ENCODE measurements at places on chromosomes 2 and 18.

- no peak for DNase-seq
Measured at GRCh38 chr18:23397907-23398306, 55.2 kb upstream of the RIOK3 start.

- peak; percentile 30 for DNase-seq
Measured at GRCh38 chr18:43876748-43877147, 599.5 kb upstream of the SYT4 start.

DNA sequence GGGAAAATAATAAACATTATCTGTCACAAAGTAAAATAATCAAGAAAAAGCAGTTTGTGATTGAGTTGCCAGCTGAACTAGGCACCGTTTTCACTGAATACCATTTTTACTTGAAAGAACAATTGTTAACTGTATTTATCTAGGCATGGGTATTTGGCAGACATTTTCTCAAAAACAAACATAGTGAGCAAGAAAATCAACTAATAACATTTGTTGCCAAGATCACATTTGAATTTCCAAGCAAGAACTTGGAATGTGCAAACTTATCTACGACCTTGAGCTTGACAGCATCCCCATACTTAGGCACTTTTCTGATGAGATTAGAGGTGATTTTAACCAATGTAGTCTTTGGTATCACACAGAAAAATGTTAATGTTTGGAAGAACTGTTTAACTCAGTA is 16.7 kb downstream of the SS18 start:
- no peak for DNase-seq

DNA sequence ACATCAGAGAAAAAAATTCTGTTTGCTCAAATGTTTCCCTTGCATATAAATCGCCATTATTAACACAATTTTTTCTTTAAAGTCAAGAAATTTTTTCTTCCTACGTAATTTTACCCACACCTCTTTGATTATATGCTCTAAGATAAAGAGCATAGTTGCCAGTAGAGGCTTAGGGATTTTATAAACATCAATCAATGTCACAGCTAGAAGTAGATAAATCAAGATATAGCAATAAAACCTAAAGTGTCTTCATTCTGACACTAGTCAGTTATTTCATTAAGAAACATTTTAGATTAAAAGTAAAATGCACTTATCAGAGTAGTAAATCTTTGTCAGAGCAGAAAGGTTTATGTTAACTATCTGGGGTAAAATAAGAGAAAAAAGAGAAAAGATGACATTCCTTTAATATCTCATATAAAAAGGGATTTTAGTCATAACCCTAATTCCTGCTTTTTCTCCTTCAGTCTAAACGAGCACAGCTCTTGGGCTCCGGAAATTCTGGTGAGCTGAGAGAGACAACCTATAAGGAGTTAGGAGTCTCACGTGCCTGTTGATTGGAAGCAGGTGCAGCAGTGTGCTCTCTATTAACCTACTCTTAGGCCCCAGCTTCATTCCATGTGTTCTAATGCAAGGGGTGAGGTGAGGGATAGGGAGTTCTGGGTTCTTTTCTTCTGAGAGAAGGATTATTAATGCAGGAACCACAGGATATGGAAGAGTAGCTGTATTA is 172.4 kb upstream of the GULP1 start:
- no peak for DNase-seq

DNA sequence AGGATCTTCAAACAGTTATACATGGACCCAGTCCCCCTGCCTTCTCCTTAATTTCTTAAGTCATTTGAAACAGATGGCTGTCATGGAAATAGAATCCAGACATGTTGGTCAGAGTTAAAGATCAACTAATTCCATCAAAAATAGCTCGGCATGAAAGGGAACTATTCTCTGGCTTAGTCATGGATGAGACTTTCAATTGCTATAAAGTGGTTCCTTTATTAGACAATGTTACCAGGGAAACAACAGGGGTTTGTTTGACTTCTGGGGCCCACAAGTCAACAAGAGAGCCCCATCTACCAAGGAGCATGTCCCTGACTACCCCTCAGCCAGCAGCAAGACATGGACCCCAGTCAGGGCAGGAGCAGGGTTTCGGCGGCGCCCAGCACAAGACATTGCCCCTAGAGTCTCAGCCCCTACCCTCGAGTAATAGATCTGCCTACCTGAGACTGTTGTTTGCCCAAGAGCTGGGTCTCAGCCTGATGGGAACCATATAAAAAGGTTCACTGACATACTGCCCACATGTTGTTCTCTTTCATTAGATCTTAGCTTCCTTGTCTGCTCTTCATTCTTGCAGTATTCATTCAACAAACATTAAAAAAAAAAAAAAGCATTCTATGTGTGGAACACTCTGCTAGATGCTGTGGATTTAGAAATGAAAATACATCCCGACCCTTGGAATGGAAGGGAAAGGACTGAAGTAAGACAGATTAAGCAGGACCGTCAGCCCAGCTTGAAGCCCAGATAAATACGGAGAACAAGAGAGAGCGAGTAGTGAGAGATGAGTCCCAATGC is 4.6 kb downstream of the TTR start:
- no peak for DNase-seq

GRCh38 chr2:206572725-206573124 is 69.6 kb upstream of the FAM237A start:
- no peak for DNase-seq

DNA sequence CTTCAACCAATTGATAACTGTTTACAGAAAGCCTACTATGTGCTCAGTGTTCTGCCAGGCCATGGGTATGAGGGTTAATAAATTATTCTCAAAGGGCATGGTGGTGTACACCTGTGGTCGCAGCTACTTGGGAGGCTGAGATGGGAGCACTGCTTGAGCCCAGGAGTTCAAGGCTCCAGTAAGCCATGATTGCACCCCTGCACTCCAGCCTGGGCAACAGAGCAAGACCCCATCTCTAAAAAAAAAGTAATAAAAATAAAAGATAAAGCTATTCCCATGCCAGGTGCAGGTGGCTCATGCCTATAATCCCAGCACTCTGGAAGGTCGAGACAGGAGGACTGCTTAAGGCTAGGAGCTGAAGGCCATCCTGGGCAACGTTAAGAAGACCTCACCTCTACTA is 8.0 kb downstream of the SPRED2 start:
- no peak for DNase-seq

DNA sequence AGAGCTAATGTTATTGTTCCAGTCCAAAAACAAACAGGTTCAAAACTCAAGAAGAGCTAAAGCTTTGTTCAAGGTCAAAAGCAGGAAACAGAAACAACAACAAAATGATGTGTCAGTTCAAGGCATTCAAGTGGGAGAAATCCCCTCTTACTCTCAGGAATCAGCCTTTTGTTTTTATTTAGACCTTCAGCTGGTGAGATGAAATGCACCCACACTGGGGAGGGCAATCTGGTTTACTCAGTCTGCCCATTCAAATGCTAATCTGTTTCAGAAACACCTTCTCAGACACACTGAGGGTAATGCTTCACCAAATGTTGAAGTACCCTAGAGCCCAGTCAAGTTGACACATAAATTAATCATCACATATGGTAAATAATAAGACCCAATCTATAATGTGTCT is 150.6 kb downstream of the TMX3 start:
- DNase-seq = no peak

GRCh38 chr2:240440704-240441320 is 5.3 kb downstream of the GPC1 start:
- DNase-seq = no peak

DNA sequence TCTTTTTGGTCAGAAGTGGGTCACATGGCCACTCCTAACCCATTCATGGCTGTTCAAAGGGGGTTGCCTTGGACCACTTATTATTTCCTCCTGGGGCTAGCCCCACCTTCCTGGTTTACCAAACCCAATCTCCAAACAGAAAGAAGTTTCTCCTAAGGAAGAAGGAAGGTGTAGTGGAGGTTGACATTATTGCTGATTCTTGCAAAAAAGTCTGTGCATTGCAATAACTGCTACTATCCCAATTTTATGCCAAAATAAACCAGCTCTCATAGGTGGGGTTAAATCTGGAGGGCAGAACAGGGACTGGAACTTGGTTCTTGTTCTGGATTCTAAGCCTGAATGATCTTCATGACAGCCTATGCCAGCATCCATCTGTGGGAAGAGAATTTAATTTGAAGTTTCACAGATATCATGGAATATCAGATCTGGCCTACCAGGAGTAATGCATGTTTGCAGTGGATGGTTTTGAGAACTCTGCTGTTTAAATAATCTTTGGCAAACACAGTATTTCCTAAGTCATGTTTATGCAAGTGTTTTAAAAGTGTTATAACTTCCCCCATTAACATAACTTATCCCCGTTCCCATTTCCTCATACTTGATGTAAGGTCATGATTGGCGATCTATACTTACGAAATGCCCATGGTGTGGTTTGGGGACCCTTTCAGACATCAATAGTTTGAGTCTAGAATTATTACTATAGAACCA is 11.9 kb downstream of the ANXA4 start:
- DNase-seq = no peak

- no peak for DNase-seq
Measured at GRCh38 chr18:34023471-34023870, 201.2 kb downstream of the NOL4 start.

- no peak for DNase-seq
Measured at GRCh38 chr18:23721696-23722480, 32.6 kb downstream of the LAMA3 start.

- DNase-seq = no peak
Measured at GRCh38 chr2:42246562-42246961, 77.4 kb downstream of the EML4 start.
